ENCODE measurements at places on chromosomes 7 and 10. TPM values are rescaled to one million over a fixed set of nuclear protein-coding genes. Genes with fewer than 3 reads are reported as not detected.

DNA sequence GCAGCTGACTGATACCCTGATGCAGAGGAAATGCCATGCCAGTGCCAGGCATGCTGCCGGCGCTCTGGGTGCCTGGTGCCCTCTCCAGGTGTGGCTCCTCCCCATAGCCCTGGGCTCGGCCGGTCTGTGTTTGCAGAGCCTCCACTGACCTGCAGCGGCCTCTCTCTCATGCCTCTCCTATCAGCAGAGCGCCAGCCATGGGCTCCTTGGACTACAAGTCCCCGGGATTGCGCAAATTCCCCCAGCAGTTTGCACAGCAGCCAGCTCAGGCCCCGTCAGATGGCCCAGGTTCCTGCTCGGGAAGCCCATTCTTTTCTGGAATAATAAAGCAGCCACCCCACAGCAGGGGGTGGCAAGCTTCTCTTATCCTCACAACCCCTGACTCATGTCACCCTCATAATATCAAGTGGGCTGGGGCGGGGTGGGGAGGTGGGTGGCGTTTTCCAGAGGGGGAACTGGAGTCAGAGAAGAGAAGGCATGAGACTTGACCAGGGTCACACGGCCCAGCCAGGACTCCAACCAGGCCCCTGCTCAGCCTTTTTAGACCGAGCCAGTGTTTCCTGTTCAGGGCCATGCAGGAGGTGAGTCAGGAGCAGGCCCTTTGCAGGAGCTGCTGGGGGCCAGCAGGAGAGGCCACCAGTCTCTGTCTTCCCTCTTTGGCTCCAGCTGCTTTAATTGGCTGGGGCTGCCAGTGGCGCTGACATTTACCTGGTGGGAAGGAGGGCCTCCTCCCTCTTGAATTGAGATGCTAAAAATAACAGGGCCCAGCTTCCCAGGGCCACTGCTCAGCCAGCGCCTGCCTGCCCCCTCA, 58.6 kb downstream of the ZMIZ1 start:
- ATAC-seq, result peak; percentile 41

- ATAC-seq, result no peak
These were observed 50.0 kb upstream of the FRMD4A start for GRCh38 chr10:14380746-14381145.

GRCh38 chr10:1155791-1156615, 99.8 kb downstream of the WDR37 start:
- no peak for ATAC-seq

- no peak for ATAC-seq
These were observed 55.0 kb downstream of the WAC start for GRCh38 chr10:28587970-28588290.

Gene RHOBTB1
- total RNA-seq, result 0.76 TPM

Gene MSS51
- total RNA-seq, result 1.2 TPM

All from esophagus mucosa (tissue), 1 donor.